ENCODE measurements at places on chromosomes 16 and 17.

DNA sequence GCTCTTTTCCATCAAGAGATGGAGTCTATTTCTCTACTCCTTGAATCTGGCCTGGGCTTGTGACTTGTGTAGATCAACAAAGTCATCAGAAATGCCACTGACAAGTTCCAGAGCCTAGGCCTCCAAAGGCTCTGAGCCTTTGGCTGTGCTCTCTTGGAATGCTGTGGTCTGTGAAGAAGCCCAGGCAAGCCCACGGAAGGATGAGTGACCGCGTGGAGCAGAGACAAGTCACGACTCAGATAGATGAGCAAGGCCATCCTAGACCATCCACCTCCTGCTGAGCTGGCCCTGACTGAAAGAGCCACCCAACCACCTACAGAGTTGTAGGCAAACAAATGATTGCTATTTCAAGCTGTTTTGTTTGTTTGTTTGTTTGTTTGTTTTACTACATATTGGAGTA lies 11.6 kb upstream of the ICAM2 start:
- peak; percentile 58 for DNase-seq

DNA sequence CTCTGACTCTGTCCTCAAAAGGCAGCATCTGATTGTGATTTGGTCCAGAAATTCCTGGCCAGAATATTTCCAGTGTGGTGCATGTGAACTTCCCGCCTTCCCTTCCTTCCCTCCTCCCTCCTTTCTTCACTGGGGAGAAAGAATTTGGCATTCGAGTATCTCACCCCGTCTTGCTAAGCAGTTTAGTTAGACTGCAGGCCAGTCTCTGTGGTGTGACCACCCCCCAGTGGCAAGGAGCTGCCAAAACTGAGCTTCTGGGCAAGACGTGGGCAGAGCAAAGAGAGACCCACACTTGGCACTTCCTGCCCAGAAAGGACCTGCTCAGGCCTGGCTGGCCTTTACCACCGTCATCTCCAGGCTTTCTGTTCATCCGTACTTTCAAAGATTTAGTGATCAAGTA lies 36.4 kb downstream of the SNX20 start:
- peak; percentile 39 for DNase-seq

- peak; percentile 77 for DNase-seq
These were observed 36.1 kb downstream of the RNF112 start for GRCh38 chr17:19447085-19447583.

GRCh38 chr17:33390479-33391176 lies 97.5 kb upstream of the ASIC2 start:
- DNase-seq: no peak

DNA sequence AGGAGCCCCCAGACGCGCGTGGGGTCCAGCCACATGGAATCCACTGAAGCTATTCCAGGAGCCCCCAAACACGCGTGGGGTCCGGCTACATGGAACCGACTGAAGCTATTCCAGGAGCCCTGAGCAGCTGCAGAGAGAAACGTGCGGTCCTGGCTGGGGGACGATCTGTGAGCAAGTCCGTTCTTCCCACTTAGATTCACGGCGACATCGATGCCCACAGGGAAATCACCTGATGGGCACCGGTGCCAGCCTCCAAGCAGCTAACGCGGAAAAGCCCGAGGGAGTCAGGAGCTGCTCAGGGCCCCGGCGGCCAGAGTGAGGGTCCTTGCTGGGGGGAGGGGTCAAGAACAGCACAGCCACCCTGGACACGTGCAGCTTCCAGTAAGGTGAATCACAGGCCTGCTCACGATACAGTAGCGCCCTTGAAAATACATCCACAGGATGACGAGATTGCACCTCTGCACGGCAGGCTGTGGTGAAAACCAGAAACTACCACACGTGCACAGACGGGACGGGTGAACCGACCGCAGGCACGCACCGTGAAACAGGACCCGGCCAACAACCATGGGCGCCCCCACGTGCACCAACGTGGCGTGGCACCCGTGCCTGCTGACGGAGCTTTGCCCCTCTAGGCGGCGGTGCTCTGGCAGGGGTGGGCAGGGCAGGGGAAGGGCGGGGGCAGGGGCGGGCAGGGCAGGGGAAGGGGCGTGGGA lies 77.7 kb upstream of the GNG13 start:
- DNase-seq: no peak

GRCh38 chr17:68594552-68594951 lies 6.6 kb downstream of the FAM20A start:
- DNase-seq: no peak

DNA sequence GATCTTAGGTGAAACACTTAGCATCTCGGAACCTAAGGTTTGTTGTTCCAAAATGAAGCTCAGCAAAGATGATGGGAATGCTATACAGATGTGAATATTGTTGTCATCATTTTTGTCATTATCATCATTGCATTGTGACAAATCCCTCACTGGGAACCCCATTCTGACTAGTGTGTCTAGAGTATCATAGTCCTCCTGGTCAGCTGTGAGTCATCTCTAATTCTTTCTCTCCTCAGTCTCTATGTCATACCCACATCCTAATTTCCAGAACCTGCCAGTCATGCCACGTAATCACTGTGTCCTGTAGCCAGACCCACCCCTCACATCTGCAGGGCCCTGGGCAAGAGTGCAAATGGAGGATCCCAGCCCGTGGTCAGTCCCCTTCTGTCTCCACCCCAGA lies 60.5 kb upstream of the CLEC3A start:
- DNase-seq: peak; percentile 57

Measured in GM23248 (cell line).